ENCODE measurements at places on chromosomes 1 and 21.

- DNase-seq, result no peak
Measured at GRCh38 chr21:45401916-45402900, 2.8 kb upstream of the COL18A1 start.

DNA sequence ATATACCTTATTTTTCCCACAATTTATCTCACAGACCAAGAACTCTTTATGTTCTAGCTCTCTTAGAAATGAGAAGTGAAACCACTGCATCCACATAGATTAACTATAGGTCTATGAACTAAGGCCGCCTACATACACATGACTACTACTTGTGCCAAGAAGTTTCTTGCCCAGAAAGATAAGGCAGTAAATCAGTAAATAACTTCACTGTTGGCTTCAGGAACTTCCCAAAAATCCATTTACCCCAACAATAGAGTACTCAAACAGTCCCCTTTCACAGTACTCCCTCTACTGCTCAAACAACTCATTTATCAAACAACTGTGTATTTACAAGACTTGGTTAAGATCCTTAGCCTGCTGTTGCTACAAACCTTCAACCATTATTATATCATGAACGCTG lies 96.5 kb downstream of the NME7 start:
- no peak for DNase-seq

- peak; percentile 20 for DNase-seq
Measured at GRCh38 chr1:229625071-229625914, 629 bp downstream of the TAF5L start.

DNA sequence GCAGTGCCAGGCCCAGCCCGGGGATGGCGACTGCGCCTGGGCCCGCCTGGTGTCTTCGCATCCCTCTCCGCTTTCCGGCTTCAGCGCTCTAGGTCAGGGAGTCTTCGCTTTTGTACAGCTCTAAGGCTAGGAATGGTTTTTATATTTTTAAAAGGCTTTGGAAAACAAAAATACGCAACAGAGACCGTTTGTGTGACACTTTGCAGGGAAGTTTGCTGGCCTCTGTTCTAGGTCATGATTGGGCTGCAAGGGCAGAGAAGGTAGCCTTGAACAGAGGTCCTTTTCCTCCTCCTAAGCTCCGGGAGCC lies 719 bp downstream of the SOD1 start:
- no peak for DNase-seq

DNA sequence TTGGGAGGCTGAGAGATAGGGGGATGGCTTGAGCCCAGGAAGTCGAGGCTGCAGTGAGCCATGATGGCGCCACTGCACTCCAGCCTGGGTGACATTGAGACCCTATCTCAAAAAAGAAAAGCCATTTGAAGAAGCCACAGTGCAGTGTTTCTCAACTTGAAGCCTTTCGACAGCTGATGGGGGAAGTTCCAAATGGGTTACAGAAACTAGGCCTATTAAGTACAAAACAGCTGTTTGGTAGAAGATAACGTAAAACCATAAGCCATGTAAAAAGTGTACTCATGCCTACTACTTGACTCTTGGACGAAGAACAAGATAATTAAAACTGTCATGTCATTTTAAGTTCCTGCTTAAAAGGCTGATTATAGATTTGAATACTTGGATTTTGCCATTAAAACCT lies 16.6 kb downstream of the COPA start:
- DNase-seq, result no peak

- no peak for DNase-seq
Measured at GRCh38 chr1:119011116-119011515, 23.0 kb upstream of the TBX15 start.

GRCh38 chr1:1074631-1075147 lies 583 bp upstream of the RNF223 start:
- no peak for DNase-seq

DNA sequence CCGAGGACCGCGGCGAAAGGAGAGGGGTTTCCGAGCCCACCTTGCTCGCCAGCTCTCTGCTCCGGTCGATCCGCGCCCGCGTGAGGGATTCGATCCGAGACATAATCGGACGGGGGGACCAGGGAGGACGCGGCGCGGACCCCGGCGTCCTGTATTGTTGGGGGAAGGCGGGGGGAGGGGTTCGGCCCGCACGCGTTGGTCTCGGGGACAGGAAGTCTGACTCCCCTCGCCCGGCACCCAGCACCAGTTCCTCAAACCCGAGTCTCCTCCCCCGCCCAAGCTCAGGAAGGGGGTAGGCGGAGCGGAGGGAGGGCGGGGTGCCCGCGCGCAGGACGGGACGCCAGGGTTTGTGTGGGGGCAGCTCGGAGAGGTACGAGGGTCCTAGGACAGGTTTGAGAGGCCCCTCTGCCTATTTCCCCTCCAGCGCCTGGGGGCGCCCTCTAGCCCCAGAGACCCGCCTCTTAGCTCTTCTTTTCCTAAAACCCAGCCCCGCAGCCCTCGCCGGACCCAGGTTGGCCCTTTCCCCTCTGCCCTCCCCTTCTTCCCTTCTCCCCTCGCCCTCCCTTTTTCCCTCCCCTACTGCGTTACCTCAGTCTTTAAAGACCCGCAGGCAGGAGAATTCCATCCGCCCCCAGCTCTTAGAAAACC lies at the start of gene ARHGEF2:
Gene ARHGEF2, minus strand, starts transcription at position 223 of the 648 bp plus-strand sequence. Its CDS starts 120 bp downstream, at position 103.
- peak; percentile 69 for DNase-seq

DNA sequence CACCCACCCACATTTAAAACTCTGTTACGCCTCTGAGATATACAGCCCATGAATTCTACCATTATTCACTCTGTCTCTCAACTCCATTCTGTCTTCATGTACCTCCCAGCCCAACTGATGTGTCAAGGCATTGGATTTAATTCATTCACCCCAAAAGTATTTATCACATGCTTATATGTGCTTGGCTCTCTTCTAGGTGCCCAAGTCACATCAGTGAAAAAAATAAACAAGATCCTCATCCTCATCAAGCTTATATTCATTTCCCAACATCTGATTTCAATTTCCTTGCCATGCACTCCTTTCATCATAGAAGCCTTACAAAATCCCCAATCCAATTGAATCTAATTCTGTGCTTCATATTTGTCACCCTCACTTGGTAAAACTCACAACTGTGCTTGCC lies 967.6 kb downstream of the LTN1 start:
- no peak for DNase-seq

DNA sequence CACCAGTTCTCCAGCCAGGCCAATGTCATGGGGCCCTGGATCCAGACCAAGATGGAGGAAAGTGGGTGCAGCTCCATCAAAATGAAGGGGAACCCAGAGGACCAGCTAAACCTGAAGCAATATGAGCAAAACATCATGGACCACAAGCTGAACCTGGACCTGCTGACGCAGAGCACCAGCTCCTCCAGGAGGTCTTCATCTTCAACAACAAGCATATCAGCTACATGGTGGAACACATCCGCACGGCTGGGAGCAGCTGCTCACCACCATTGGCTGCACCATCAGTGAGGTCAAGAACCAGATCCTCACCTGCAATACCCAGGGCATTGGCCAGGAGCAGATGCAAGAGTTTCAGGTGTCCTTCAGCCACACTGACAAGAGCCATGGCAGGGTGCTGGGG lies 13.7 kb upstream of the EPHA10 start:
- DNase-seq, result no peak

DNA sequence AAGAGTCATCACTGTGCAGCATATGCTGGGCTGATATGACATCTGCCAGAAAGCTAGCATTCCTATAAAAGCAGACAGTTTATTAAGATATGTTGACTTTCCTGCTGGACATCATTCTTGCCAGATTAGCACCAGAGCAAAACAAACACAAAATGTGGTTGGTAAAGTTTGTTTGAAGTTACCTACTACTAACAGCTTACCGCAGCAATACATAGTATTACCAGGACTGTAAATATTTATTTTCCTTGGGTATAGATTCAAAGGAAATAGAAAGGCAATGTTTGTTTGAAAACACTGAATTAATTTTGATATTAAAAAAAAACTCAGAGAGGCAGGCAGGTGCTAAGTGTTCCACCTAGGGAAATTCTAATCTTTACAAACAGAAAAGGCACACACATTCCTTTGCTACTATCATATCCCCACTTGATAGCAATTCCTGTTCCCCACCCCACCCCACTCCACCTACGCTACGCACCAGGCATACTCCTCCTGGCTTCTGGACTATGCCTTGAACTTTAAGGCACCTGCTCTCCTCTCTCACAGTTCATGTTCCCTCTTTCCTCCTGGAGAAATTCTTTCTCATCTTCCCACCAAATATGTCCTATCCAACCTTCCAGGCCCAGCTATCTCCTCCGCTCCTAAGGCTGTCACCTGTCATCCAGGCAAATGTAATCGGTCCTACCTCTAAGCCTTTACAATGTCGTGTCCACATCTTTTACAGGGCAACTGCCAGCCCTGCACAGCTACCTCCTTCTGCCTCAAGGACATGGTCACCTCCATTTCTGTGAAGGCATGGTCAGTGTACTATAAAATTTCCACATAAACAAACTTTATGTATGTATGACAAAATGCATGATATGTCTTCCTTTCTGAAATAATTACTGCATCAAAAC lies 34.7 kb downstream of the PTPN14 start:
- no peak for DNase-seq

- DNase-seq, result no peak
Measured at GRCh38 chr1:219427403-219427802, 185.5 kb downstream of the ZC3H11B start.

- DNase-seq, result no peak
Measured at GRCh38 chr1:7224081-7224534, 438.9 kb downstream of the CAMTA1 start.

GRCh38 chr1:119959268-119960220 lies 63.2 kb upstream of the ADAM30 start:
- no peak for DNase-seq

DNA sequence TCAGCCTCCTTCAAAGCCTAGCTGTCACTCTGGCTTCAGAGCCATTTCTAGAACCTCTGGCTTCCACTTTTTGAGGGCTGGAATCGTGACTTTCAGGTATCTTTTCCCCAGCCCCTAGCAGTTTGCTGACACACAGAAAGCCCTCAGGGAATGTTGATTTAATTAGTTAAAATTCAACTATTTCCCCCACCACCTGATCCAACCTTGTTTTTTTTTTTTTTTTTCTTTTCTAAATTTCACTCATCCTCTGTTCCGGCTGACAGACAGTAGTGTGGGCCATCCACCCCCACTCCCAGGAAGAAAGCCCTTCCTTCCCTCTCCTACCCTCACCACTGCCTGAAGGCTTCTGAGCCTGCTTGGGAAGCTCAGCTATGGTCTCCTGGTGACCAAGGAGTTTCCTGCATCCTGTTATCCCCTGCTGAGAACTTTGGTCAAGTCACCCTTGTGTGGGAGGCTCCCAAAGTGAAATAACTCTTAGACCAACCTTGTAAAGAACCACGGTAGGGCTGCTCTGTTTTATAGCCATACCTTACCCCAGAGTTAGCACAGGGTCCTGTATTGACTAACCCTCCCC lies 29.4 kb downstream of the KCNJ6 start:
- DNase-seq, result no peak

GRCh38 chr1:14921057-14921456 lies 232.5 kb upstream of the TMEM51 start:
- no peak for DNase-seq

GRCh38 chr1:204520834-204521709 lies 4.9 kb downstream of the MDM4 start:
- DNase-seq, result peak; percentile 27

- no peak for DNase-seq
Measured at GRCh38 chr1:8554956-8555534, 237.1 kb downstream of the SLC45A1 start.

DNA sequence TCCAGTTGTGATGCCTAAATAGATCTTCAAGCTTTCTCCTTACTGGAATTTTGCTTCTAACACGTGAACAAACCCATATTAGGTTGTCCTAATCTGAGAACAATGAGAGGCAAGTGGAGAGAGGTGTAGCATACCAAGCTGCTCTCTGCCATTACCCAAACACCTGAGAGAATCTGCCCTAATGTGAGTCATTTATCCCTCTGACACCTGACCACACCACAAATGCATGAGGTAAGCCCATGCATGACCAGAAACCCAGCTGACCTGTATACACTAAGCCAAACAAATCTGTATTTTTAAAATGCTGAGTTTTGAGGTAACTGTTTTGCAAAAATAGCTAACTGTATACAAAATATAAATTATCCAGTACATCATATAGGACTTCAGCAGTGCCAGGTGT lies 1458.1 kb upstream of the B3GALT2 start:
- DNase-seq, result no peak

DNA sequence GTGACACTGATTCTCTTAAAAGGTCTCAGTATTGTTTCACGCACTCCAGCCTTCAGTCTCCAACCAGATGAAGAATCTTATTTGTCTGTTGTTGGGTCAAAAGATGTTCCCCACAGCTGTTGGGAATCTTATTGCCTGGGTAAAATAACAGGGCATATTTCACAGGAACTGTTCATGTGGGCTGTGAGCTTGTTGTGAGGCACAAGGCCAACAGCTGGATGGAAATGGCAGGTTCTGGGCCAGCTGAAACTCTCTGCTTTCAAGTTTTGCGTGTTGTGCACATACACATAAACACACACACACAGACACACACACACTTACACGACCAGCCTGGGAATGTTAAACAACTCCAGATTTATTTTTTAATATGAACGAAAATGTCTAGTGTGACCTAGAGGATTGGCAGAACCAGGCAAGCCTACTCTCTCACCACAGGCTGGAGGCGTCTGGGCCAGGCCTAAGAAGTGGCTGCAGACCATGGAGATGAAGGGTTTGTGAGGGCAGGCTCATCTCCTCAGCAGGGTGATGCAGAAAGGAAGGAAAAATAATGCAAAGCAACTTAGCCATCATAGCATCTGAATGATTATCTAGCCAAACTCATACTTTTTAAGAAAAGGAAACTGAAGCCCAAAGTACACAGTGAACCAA lies 357.0 kb downstream of the TTLL7 start:
- no peak for DNase-seq

GRCh38 chr1:15756143-15757015 lies 2.2 kb upstream of the FBLIM1 start:
- no peak for DNase-seq

DNA sequence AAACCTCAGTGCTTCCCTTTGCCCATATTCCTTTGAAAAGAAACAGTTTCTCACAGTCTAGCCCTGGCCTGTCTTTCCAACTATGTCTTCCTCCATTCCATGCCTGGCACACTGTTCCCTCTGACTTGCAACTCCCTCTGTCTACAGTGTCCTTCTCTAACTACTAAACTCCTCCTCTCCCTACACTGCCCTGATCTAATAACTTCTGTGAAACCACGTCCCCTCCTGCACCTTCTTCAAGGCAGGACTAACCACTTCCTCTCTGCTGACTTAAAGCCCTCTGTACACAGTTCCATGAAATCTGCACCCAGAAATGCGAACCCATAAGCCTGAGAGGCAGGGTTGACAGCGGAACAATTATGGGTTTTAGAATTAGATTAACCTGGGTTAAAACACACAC lies 62.2 kb upstream of the ATP1B1 start:
- no peak for DNase-seq

GRCh38 chr1:201696217-201696761 lies 132.7 kb upstream of the IPO9 start:
- DNase-seq, result no peak

- DNase-seq, result no peak
Measured at GRCh38 chr1:62912028-62912638, 128.2 kb downstream of the ATG4C start.

DNA sequence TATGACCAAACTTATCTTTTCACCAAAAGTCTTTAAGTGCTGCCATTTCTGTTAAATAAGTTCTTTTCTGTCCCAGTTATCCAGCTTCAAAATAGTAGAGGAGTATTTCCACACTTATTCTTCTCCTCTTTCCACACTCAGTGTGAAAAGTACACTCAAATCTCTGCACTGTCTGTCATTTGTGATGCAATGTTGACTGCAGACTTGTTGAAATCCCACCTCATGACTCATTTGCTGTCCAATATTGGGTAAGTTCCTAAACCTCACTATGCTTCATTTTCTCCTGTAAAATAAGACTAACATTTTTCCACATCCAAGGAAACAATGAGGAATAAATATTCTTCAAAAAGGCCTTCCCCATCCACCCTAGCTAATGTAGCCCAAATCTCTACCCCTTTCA lies 17.5 kb downstream of the LRRIQ3 start:
- DNase-seq, result no peak

All from activated T-helper 9 cell treated with anti-CD3 and anti-CD28 coated beads, Interleukin-2, amount 50 U/mL, for 16 hours (primary cell).